ENCODE measurements at places on chromosomes 5 and 9. TPM values are rescaled to one million over a fixed set of nuclear protein-coding genes. Genes with fewer than 3 reads are reported as not detected.

GRCh38 chr9:122360891-122361290, 9.9 kb upstream of the PTGS1 start:
- H3K4me3 ChIP-seq = no peak overlapping the region
- H3K36me3 ChIP-seq = no peaks in the 10 kb centered on the region
- no peak overlapping the region for H3K27ac ChIP-seq
- peaks cover 18% of the 10 kb centered on the region for H3K27me3 ChIP-seq
- no peak for DNase-seq

Gene PCDHB16
- total RNA-seq = 24.6 TPM

GRCh38 chr9:87792831-87793288, 66.9 kb downstream of the CTSL start:
- H3K4me3 ChIP-seq = no peak overlapping the region
- no peaks in the 10 kb centered on the region for H3K27me3 ChIP-seq
- no peaks in the 10 kb centered on the region for H3K36me3 ChIP-seq

Gene PCDH1
- 5.1 TPM for total RNA-seq

DNA sequence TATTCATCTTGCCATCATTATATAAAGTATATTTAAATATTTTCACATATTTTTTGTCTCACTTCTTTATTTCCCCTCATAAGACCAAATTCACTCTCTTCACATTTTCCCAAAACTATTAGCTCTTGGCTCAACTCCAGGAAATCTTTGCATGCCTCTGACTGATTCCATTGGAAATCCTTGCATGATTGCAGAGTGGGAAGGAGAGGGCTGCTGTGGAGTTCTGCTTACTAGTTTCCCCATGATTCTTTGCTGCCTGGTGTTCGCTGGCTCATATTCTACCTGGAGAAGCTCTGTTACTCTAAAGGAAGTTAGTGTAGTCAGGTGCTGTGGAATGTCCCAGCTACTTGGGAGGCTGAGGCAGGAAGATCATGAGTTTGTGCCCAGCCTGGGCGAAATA, 41.9 kb downstream of the LIX1 start:
- no peak for DNase-seq
- no peak overlapping the region for H3K4me3 ChIP-seq
- no peak overlapping the region for H3K27ac ChIP-seq
- no peaks in the 10 kb centered on the region for H3K27me3 ChIP-seq

GRCh38 chr5:154753792-154754191, 1.4 kb upstream of the LARP1 start:
- H3K36me3 ChIP-seq = no peaks in the 10 kb centered on the region
- H3K4me1 ChIP-seq = peaks cover 35% of the 10 kb centered on the region
- no peaks in the 10 kb centered on the region for H3K27me3 ChIP-seq
- no peak for DNase-seq
- H3K4me3 ChIP-seq = peak overlapping the region; percentile 74

DNA sequence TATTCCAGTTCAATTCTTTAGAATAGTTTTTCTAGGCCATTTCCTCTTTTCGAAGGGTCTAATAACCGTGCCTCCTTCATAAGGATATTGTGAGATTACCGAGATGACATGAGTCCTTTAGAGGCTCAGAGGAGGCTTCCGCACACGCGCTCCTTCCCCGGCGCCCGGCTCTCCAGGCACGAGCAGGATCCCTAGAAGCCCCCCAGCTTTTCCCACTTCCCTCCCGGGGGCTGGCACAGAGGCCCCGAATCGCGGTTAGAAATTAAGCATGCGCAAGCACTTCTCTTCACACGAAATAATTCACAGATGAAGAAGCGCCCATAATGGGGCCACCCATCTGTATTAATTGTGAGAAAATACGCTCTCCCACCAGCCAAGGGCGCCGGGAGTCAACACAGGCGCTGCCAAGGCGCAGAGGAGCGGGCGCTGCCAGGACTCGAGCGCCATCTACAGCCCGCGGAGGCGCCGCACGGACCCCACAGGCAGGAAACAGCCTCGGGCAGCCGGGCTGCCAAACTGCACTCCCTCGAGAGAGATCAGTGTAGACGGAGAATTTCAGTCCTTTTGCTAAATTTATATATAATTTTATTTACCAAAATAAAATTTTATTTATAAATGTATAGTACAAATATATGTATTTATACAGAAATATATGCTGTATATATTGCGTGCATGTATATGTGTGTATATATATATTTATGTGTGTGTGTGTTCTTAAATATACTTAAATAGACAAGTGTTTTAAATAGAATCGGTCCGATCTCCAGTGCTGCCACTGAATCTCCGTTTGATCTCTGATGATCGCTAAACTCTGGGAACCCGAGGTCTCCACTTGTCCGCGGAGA, 258.1 kb upstream of the NFIL3 start:
- peak; percentile 62 for DNase-seq
- H3K36me3 ChIP-seq = no peaks in the 10 kb centered on the region
- H3K4me3 ChIP-seq = peak overlapping the region; percentile 54
- no peak overlapping the region for H3K27ac ChIP-seq
- H3K27me3 ChIP-seq = no peaks in the 10 kb centered on the region
- H3K4me1 ChIP-seq = peaks cover 31% of the 10 kb centered on the region

DNA sequence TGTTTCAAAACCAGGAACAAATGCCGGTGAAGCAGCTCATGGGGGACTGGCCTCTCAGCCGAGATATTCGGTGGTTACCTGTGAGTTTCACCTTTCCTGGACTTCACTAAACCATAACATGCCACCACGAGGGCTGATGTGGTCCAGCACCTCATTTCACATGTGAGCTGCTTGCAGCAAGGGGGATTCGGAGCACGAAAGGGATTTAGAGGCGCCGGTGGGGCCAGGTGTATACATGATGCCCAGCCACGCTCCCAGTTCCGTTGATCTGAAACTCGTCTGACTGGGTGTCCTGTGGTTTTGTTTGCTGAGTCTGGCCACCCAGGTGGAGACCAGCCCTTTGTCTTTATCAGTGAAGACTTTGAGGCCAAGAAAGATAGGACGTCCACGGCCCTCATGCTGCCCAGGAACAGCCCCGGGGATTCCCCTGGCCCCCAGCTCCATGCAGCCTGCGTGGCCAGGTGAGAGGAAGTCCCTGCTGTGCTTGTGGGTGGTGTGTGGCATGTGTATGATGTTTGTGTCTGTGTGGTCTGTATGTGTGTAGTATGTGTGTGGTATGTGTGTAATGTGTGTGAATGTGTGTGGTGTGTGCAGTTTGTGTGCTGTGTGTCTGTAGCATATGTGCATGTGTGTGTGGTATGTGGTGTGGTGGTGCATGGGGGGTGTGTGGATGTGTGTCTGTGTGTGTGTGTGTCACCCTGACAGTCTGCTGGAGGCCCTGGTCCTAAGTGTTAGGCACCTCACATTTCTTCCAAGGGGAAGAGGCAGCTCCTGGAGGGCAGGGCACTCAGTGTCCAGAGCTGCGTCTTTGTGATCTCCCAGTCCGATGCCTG, 23.4 kb downstream of the PHF2 start:
- no peak overlapping the region for H3K27ac ChIP-seq
- no peak overlapping the region for H3K4me3 ChIP-seq
- no peak for DNase-seq
- peaks cover 3% of the 10 kb centered on the region for H3K36me3 ChIP-seq
- no peaks in the 10 kb centered on the region for H3K27me3 ChIP-seq
- H3K4me1 ChIP-seq = peaks cover 13% of the 10 kb centered on the region

GRCh38 chr5:150497274-150497988, 10.5 kb upstream of the NDST1 start:
- H3K27me3 ChIP-seq = no peaks in the 10 kb centered on the region
- DNase-seq = no peak
- peaks cover 5% of the 10 kb centered on the region for H3K36me3 ChIP-seq
- peak overlapping the region; percentile 81 for H3K27ac ChIP-seq
- H3K4me3 ChIP-seq = no peak overlapping the region

GRCh38 chr9:121609822-121610637, 41.4 kb upstream of the DAB2IP start:
- no peak for DNase-seq
- H3K4me3 ChIP-seq = no peak overlapping the region
- H3K27me3 ChIP-seq = no peaks in the 10 kb centered on the region

GRCh38 chr5:40762705-40763104, 6.9 kb upstream of the TTC33 start:
- no peaks in the 10 kb centered on the region for H3K4me1 ChIP-seq
- no peak overlapping the region for H3K4me3 ChIP-seq
- no peak for DNase-seq
- no peak overlapping the region for H3K27ac ChIP-seq
- peaks cover 24% of the 10 kb centered on the region for H3K36me3 ChIP-seq

GRCh38 chr5:176413709-176414191, 2.6 kb downstream of the CLTB start:
- peak overlapping the region; percentile 16 for H3K27ac ChIP-seq
- no peak for DNase-seq
- no peaks in the 10 kb centered on the region for H3K27me3 ChIP-seq
- peaks cover 5% of the 10 kb centered on the region for H3K36me3 ChIP-seq
- H3K4me1 ChIP-seq = peaks cover 25% of the 10 kb centered on the region

Gene FAM120AOS
- 39.0 TPM for total RNA-seq

- no peak overlapping the region for H3K27ac ChIP-seq
- DNase-seq = no peak
- no peak overlapping the region for H3K4me3 ChIP-seq
- peaks cover 20% of the 10 kb centered on the region for H3K36me3 ChIP-seq
Measured at GRCh38 chr5:103014983-103015382, 105.0 kb downstream of the GIN1 start.

Gene GHR
- total RNA-seq = 7.9 TPM

DNA sequence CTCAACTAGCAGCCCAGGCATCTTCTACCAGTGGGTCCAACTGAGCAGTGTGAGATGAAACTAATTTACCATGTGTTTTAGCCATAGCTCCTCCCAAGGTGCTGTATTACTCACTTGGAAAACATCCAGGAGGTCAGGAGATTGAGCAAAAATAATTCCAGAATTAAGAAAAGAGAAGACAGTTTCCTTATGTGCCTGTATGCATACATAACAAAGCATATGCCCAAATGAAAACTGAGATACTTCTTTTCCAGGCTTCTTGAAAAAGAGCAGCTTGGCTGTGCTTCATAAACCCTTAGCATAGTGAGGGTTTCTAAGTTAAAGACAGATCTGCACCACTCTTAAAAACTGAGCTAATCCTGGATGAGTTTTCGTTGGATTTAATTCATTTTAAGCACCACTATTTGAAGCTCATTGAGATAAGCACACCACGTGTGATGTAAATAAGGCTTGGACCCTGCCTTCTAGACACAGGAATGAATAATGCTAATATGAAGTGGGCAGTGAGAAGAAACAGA, 119.4 kb downstream of the ADAMTS12 start:
- no peak for DNase-seq
- no peak overlapping the region for H3K4me3 ChIP-seq
- peaks cover 2% of the 10 kb centered on the region for H3K36me3 ChIP-seq
- H3K4me1 ChIP-seq = peaks cover 10% of the 10 kb centered on the region
- H3K27me3 ChIP-seq = peaks cover 3% of the 10 kb centered on the region

DNA sequence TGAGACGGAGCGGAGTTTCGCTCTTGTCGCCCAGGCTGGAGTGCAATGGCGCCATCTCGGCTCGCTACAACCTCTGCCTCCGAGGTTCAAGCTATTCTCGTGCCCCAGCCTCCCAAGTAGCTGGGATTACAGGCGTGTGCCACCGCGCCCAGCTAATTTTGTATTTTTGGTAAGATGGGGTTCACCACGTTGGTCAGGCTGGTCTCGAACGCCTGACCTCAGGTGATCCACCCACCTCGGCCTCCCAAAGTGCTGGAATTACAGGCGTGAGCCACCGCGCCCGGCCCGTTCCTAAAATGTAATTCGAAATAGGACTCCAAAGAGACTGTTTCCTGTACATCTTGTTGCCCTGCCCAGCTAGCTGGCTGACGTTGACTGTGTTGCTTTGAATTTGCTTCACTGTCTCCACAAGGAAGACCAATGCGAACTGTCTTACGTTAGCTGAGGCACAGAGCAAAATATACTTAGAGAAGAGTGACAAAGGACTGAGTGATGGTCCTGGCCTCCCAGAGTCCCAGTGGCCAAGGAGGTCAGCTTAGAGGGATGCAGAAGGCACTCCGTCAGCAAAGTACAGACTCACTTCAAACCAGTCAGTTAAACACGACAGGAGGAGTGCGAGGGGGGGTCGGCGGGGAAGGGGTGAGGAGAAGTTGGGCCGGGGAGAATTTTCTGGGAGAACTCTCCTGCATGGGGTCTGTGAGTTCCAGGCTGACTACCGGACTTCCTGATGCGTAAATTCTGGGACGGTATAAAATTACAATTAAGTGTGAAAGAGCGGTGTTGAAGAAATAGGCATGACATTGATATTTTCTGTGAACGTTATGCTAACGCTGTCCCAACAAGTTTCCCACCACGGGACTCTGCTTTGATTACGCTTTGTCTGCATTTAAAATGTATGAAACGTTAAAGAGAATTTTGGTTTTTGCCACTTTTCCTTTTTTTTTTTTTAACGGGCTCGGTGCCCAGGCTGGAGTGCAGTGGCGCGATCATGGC, 6.8 kb upstream of the TRIM41 start:
- H3K4me1 ChIP-seq = peaks cover 13% of the 10 kb centered on the region
- no peak overlapping the region for H3K27ac ChIP-seq
- H3K27me3 ChIP-seq = peaks cover 22% of the 10 kb centered on the region
- DNase-seq = no peak
- H3K4me3 ChIP-seq = peak overlapping the region; percentile 60
- no peaks in the 10 kb centered on the region for H3K36me3 ChIP-seq

Gene ITGA2
- total RNA-seq = 4.1 TPM

Gene CARTPT
- not detected for total RNA-seq

Gene LCN10
- 0.20 TPM for total RNA-seq

Gene CDKN2B
- total RNA-seq = 40.3 TPM

Gene CYLC2
- not detected for total RNA-seq

Gene LCN1
- not detected for total RNA-seq

DNA sequence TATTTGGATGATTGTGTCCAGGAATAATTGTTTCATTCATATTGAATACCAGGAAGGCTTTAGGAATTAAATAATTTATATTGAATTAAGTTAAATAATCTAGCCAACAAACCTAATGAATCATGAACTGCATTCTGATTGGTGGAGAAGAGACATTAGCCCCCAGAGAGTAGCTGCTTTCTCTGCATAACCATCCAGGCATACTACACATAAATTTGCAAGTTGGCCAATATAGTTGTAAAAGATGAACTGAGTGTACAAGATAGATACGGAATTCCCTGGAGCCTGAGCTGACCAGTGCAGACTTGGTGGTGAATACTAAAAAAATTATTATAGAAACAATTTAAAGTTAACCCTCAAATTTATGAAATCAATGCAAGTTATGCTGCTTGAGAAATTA, 311.8 kb upstream of the KIF2A start:
- H3K4me3 ChIP-seq = no peak overlapping the region

GRCh38 chr5:171707442-171707792, 78.2 kb upstream of the SMIM23 start:
- no peak overlapping the region for H3K27ac ChIP-seq
- peaks cover 3% of the 10 kb centered on the region for H3K27me3 ChIP-seq
- H3K36me3 ChIP-seq = no peaks in the 10 kb centered on the region

All from mesothelial cell of epicardium (in vitro differentiated cells).